ENCODE measurements at places on chromosomes 4 and X.

DNA sequence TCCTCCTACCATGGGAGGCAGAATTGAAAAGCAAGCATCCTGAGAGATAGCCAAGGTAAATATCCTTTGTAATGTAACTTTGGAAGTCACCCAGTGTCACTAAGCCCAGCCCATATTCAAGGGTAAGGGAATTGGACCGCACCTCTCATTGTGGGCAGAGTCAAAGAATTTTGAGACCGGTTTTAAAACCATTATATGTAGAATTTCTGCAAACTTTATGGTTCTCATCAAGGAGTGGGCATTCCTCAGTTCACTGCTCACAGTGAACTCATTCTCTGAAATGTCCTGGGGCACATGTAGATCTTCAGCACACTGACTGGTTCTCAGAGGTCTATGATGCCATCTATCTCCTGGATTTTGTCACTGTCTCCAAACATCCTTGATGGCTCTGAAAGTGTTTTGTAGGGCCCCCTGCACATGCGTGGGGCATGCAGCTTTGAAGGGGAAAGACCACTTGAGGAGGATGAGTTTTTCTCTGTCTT, 35.3 kb upstream of the CHRNA9 start:
- no peak for DNase-seq

DNA sequence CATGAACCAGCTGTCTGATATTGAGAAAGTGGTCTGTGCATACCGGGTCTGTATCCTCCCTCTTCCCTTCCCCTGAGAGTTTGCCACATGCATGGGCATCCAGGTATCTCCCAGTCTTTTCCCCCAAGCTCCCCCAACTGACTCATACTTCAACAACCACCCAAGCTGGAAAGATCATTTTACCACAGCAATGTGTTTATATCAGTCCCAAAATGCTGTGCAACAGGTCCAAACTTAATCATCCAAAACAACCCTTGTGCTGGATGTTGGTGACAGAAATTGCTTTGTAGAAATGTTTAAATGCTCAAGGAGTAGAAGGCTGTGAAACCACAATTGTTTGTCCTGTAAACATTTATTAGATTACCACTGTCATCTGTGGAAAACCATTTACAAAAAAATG, 286.8 kb upstream of the KLF3 start:
- no peak for DNase-seq

GRCh38 chrX:24760363-24761000, 66.8 kb downstream of the POLA1 start:
- no peak for DNase-seq

DNA sequence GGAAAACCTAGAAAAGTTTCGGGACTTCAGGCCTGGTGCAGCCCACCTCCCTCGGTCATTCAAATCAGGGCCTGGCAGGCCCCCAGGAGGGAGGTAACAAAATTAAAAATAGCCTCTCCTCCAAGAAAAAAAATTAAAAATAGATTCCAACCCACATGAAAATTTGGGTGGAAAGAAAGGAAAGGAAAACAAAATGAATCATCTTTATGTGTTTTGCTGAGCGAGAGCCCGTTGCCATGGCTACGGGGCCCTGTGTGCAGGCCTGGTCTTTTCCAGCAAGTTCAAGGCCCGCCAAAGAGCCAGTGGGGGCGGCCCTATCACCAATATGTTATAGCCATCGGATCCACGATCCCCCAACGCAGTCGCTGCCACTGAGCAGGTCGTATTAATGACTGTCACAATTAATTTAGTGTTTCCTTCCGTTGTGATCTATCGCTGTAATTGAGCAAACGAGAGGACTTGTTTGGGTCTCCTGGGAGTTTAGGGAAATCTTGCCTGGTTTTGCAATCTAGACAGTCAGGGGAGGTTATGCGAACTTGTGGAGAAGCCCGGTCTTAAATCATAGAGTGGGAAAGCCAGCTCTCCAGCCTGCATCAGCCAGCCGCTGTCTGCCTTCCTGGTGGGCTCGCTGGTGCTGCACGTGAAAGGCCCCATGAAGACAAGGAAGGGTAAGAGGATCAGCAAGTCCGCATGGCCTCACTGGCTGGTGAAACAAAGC, 452.4 kb downstream of the BCOR start:
- DNase-seq = no peak

DNA sequence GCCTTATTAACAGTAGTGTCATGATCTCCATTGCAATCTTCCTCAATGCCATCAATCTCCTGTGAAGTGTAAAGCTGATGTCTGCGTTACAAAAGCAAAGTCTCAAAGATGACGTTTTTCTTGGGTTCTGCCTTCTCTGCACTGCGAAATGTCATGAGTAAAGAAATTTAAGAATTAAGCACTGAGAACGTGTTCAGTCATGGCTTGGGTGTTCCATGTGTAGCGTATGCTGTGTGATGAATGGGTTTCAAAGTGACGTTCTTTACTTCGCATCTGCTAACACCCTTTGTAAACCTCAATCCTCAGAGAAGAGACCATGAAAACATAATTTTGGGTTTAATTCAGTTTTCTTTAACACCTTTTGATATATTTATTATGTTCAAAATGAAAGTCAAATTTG, 999 bp downstream of the NAP1L5 start:
- no peak for DNase-seq

GRCh38 chrX:37627602-37628001, 56.1 kb downstream of the LANCL3 start:
- DNase-seq = no peak

- no peak for DNase-seq
Observed at GRCh38 chr4:55089916-55090315, 35.5 kb downstream of the KDR start.

DNA sequence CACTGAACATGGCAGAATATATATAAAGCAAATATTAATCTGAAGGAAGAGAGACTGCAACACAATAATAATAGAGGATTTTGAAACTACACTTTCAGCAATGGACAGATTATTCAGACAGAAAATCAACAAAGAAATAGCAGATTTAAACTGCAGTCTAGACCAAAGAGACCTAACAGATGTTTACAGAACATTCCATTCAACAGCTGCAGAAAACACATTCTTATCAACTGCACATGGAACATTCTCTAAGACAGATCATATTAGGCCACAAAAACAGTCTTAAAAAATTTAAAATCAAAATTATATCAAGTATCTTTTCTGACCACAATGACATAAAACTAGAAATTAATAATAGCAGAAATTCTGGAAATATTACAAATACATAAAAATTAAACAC, 27.1 kb downstream of the CENPE start:
- no peak for DNase-seq

GRCh38 chr4:153160821-153161220, 43.4 kb upstream of the TRIM2 start:
- DNase-seq = no peak
